ENCODE measurements at places on chromosomes 1 and 21.

DNA sequence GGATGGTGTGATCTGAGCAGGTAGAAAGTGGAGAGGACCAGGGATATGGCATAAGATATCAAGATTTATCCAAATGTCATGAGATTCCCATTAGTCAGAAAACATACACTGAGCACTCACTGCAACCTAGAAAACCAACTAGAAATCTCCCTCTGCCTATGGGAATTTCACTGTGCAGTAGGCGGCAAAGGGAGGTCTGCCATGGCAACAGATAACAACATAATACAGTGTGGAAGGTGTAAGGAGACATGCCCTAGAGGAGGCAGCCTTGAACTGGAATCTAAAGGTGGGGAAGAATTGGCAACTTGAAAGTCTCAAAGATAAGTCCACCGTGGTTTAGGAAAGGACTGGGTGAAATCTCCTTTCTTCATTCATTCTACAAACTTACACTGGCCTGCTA lies 238.4 kb downstream of the ATG4C start:
- no peak for DNase-seq

DNA sequence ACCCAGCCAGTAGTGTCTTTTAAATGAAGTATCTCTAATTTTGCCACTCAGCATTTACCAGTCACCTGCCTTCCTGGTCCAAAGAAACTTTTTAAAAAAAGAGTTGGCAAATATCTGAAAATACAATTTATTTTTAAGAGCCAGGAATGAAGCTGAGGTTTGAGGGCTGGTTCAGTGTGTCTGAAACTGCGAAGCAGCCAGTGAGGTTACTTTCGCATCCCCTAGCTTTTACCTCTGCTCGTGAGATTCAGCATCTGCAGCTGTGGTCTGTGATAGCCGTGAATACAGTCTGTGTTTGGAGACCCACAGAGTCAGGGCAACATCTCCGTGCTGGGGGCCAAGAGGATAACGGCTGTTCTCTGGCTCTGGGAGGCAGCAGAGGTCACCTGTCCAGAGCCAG lies 21.3 kb upstream of the KCNAB2 start:
- no peak for DNase-seq

DNA sequence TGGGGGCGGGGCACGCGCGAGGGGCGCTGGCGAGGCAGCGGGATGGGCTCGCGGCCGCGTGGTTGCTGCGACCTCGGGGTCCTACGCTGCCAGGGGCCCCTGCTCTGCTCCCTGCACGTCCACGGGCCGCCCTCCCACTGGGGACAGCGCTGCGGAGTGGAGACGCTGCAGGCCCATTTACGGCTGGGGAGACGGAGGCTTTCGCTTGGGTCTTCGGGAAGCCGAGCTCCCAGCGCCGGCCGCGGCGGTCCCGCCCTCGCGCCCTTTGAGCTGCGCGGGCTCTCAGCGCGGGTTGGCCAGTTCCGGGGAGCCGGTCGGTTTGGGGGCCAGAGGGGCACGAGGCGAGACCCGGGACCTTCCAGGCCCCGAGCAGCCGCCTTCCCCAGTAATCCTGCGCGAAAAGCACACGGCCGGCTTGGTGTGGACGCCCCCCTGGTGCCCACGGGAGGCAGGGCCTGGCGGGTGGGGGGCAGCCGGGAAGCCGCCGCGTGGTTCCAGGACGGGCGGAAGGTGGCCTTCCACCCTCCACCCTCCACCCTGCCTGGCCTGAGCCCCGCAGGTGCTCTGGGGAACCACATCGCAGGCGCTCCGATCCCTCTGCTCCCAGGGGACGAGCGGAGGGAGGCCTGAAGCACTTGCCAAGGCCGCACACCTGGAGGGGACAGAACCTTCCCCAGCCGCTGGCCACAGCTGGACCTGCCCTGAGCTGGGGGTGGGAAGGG lies 570 bp upstream of the PEX10 start:
- DNase-seq, result no peak

DNA sequence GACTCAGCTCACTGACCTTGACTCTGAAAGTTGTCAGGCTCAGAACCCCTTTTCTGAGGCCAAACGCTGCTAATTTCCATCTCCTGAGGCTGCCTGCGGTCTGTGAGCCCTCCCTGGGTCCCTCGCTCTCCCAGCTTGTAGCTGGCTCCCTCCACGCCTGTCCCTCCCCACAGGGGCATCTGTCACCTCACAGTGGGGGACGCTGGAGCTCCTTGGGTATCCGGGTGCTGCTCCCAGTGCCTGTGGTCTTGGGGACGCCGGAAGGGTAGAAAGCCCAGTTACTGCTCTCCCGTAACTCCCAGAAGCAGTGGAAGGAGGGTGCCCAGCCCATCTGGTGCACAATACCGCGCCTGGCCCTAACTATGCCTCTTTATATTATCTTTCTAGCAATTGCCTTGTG lies 13.0 kb upstream of the MMEL1 start:
- DNase-seq, result no peak

DNA sequence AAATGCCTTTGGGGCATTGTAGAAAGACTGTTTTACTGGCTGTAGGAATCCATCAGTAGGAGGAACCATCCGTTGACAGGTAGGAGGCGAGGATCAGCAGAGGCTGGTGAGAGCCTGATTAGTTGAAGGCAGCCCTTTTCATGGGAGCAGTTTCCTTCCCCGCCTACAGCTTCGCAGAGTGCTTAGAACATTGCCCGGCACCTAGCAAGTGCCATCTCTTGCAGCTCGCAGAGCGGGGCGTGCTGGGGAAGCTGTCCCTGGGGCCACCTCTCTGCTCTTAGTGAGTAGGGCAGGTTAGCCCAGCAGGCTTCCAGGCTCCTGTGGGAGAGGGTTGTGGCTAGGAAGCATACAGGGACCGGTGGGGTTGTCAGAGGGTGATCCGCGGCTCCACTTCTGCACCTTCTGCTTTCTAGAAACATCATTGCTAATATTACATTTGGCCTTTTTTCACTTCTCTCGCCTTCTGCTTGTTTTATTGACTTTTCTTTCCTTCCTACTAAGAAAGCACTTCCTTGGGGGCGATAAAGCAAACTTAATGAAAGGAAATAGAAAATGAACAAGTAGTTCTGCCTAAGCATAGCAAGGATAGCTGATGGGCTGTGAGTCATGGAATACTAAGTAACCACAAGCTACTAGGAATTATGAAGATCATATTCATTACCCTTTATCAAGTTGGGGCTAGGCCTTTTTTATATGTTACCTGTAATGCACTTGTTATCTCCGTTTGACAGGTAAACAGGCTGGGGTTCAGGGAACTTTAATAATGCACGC lies 176.7 kb downstream of the GALNT2 start:
- DNase-seq, result no peak

DNA sequence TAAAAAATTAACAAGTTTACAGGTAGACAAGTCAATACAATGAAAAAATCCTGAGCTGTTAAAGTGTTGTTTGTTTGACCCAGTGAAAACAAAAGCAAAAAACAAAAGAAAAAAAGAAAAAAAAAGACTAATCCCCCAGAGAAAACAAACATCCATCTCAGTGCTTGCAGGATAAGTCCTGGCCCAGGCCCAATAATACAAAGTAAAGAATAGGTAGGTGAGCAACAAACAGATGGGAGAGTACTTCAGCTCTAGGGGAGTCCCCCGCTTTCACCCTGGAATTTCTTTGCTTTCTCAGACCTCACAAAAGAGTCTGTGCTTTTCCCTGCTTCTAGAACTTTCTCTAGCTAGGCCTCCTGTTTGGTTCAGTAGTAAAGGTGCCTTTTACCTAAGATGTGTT lies 70.3 kb downstream of the ABCA4 start:
- DNase-seq, result no peak

- DNase-seq, result no peak
Observed at GRCh38 chr1:185058876-185059275, 13.5 kb downstream of the RNF2 start.
